ENCODE measurements at places on chromosomes 4 and X.

GRCh38 chrX:85503258-85504158 lies 124.0 kb upstream of the POF1B start:
- DNase-seq, result no peak

DNA sequence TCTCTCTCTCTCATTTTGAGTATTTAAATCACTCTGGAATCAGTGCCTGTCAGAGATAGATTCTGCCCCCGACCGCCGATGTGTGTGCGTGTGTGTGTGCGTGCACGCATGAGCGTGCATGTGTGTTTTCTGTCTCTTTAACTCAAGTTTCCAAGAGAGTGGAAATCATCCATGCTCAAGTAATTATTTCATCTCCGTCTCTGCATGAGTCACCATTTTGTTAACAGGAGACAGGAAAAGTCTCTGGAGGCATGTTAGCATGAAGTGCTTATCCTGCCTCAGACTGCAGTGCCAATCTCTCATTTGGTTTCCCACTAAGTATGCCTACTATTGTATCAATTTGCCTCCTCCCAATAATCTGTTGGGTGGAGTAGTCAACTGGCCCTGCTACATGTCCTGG lies 182.9 kb upstream of the NHS start:
- DNase-seq, result no peak

DNA sequence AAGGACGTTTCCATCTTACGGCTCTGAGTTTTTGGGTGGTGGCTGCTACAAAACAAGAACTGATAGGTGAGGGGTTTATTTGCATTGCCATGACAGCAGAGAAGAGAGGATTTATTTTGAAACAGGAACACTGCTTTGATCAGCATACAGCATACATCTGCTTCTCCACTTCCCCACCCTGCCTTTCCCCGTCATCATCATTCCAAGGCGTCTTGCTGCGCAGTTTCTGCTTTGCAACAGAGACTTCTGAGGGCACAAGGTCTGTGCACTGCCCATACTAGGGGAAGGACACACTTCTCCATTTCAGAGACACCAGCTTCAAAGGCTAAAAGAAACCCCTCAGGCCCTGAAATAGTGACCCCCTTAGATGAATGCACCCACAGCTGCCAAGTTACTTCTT lies 19.1 kb downstream of the STARD8 start:
- DNase-seq, result peak; percentile 78

- DNase-seq, result no peak
Observed at GRCh38 chr4:112473985-112474384, 42.0 kb downstream of the NEUROG2 start.

DNA sequence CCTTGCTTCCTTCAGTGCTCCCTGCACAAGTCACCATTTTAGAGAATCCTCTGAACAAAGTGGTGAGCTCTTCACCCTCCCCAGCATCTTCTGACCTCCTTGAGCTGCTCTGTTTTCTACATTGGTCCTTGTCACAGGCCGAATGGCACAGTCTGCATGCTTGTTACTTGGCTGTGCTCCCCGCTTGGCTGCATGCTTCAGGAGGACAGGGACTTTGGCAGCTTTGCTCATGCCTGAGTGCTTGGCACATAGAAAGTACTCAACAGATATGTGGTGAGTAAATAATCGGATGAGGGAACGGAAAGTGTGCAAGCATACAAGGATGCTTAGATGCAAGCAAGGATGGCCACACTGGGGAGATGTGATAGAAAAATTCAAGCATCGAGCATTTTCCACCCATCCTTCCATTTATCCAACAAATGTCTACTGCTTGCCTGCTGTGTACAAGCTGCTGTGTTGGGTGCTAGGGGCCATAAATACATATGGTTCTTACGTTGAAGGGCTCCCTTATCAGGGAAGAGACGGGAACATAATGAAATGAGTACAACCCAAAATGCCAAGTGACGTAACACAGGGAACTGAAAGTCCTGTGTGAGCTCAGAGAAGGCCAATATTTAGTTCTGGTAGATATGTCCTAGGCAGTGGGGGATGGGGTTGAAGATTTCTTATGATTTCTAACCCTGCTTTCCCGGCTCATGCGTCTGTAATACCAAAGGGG lies 31.2 kb downstream of the SLC2A9 start:
- DNase-seq, result peak; percentile 66

- DNase-seq, result peak; percentile 71
Observed at GRCh38 chrX:12973561-12974304, 1.2 kb upstream of the TMSB4X start.

DNA sequence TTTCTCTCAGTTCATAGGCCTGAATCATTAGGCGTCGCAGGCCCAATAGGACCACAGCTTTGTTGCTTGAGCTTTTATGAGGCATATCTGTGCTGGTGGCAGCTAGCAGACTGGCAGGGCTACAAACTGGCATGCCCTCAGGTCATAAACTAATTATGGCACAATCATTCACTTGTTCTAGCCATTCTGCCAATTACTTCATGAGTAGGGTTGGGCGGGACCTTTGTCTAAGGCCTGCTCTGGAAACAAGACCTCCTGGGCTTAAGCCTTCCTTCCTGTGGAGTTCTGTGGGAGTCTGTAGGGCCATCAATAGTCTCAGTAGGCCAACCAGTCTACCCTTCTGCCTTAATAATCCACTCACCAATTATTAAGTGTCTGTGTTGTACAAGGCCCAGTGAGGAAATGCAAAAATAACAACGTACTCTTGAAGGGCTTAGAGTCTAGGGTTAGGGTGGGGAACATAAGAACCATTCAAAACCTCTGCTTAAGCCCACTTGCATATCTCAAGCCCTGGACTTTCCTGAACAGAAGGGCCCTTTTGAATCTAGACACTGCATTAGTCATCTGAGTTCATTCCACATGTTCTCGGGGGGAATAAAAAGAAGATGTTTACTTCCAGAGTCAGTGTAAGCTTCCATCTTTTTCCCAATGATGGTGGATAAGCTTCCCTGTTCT lies 44.5 kb downstream of the SHROOM4 start:
- no peak for DNase-seq

DNA sequence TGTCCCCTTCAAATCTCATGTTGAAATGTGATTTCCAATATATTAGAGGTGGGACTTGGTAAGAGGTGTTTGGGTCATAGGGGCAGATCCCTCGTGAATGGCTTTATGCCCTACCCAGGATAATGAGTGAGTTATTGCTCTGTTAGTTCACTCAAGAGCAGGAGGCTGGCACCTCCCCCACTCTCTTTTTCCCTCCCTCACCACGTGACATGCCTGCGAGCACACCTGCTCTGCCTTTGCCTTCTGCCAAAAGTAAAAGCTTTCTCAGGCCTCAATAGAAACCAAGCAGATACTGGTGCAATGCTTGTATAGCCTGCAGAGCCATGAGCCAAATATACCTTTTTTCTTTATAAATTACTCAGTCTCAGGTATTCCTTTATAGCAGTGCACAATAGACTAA lies 286.3 kb upstream of the UGT8 start:
- no peak for DNase-seq

DNA sequence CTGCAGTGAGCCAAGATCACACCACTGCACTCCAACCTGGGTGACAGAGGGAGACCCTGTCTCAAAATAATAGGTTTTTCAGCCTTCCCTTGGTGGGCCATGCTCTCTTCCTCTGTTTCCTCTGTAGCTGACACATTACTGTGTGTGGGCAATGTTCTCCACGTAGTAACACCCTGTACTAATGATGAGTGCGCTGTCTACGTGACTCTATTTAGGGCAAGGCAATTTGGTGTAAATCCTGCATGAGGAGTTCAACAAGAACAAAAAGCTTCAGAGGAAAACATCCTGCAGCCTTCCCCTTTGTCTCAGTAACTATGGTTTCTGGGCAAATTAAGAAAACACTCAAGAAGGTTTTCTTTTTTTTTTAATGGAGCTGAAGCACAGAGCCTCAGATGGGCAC lies 24.4 kb upstream of the JAKMIP1 start:
- no peak for DNase-seq

GRCh38 chrX:103831803-103832544 lies at the start of gene RAB9B:
Gene RAB9B (minus strand): TSS chrX:103832257. CDS start chrX:103825784, 6,473 bp downstream.
- no peak for DNase-seq

- peak; percentile 20 for DNase-seq
Observed at GRCh38 chr4:82728301-82728700, 70.3 kb downstream of the SCD5 start.

DNA sequence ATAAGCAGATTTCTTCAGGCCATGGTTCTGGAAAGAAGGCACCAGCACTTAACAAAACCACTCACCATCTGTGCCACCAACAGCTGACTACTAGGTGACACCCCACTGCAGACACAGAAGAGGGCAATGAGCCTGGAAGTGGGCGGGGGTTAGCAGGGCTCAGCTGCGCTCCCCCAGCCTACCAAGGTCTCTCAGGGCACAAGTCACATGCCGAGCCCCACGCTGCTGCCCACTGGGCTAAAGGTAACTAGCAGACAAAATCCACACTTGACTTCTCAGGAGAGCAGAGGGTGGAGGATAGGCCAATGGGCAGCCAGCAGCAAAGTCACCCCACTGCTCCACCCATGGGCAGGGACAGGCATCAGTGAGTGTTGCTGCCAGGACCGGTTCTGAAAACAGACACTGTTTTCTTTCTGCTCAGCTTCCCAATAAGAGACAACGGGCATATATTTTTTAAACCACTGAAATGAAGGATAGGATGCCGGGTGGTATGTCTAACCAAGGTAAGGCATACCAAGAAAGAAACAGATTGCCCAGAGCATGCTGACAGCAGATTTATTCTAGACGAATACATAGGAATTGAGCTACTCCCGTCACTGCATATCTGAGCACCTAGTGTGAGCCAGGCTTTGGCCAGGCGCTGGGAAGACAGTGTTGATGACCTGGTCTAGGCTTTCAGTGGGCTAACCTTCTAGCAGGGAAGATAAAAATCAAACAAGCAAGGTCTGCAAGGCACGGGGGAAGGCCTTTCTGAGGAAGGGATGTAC lies 20.1 kb downstream of the ACSL1 start:
- DNase-seq, result no peak

DNA sequence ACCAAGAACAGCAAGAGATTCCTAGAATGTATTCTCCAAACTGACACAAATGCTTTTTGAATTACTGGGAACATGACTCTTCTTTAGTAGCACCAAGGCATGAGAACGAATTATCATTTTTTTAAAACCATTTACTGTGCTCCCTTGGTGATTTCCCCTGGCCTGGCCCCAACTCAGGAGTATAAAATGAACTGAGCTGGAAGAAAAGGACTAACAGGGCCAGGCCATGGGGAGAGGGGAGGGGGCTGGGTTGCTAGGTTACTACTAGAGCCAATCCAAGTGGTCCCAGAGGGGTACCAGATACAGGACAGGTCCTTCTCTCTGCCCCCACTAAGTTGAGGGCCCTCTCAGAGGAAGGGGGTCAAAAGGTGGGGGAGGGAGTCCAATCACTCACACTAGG lies 23.1 kb downstream of the SASH3 start:
- no peak for DNase-seq

DNA sequence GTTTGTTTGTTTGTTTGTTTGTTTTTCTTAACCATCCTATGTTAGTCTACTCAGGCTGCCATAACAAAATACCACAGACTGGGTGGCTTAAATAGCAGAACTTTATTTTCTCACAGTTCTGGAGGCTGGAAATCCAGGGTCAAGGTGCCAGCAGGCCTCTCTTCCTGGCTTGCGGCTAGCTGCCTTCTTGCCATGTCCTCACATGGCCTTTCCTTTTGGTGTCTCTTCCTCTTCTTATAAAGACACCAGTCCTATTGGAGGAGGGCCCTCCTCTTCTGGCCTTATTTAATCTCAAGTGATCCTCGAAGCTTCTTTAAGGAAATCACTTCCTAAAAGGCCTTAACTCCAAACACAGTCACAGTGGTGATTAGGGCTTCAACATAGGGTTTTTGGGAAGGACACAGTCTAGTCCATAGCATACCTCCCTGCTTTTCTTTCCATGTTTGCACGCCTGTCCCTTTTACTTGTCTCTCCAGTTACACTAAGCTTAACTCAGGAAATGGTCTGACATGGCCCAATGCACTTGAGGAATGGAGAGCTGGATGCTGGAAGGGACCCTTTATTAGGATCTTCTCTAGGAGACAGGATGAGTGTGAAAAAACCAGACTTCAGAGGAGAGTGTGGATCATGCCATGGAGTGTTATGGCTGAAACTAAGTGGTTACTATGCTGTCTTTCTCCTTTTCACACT lies 36.0 kb upstream of the MGST2 start:
- DNase-seq, result peak; percentile 16

GRCh38 chr4:571838-572572 lies 4.1 kb downstream of the TMEM271 start:
- no peak for DNase-seq

GRCh38 chr4:98248934-98249333 lies 12.2 kb upstream of the RAP1GDS1 start:
- DNase-seq, result no peak

DNA sequence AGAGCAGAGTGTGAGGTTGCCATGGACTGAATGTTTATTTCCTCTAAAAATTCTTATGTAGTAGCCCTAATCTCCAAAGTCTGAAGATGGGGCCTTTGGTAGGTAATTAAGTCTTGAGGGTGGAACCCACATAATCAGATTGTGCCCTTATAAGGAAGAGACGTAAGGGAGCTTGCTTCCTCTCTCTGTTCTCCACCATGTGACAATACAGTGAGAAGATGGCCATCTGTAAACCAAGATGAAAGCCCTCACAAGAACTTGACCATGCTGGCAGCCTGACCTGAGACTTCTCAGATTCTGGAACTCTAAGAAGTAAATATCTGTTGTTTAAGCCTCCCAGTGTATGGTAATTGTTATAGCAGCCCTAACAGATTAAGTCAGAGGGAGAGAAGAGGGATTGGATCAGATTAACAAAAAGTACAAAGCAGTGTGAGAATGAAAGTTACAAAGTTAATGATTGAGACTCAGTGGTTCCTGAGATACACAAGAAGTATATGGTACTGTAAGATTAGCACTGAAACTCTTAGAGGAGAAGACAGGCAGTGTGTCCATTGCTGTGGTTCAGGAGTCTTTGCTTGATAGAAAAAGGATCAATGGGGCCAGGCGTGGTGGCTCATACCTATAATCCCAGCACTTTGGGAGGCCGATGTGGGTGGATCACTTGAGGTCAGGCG lies 82.5 kb upstream of the GC start:
- no peak for DNase-seq

DNA sequence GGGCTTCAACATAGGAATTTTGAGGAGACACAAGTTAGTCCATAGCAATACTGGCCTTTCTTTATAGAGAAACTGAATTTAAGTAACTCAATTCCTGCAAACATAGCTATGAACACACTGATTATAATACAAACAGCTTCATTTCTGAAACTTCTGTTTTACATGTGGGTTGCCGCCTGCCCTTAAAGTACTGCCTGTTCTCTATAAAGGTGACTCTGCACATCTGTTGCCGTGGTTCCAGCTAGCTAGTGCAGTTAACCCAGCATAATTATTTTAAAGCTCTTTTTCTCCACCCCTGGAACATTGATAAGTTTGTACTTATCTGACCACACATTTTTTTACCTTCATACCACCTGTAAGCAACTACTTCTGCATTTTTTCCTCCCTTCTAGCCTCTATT lies 177.6 kb downstream of the NWD2 start:
- no peak for DNase-seq

Data from suppressor macrophage treated with lipopolysaccharide for 4 hours (primary cell).